Stimulated activated naive B cell treated with anti-CD40 and anti-IgM and Interleukin-4, amounts not matched to agents 10 μg/mL and 1 μg/mL and 100 μg/mL, for 72 hours (primary cell): ENCODE measurements at places on chromosomes 5 and 9.

DNA sequence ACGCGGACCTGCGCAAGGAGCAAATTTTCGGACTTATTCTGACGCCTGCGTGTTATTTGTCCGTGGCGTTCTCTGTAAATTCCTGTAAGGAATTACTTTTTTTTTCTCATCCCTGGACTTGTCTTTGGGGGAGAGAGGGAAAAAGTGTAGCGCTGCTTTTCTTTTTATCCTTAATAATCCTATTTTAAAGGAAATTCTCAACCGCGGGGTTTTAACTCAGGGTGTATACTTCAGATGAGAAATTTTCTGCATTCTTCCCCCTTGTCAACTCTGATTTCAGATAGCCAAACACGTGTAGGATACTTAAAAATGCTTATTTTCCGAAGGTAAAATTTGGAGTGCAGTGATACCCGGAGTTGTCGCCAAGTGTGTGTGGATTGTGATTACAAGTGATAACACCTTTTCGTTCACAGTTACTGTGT lies 853 bp downstream of the DCP2 start:
- H3K36me3 ChIP-seq = peaks cover 5% of the 10 kb centered on the region
- DNase-seq = no peak
- peak overlapping the region; percentile 95 for H3K27ac ChIP-seq
- H3K4me3 ChIP-seq = peak overlapping the region; percentile 96
- peaks cover 25% of the 10 kb centered on the region for H3K4me1 ChIP-seq

GRCh38 chr9:69899491-69899890 lies 78.9 kb downstream of the CFAP95 start:
- no peak for DNase-seq
- peaks cover 13% of the 10 kb centered on the region for H3K27me3 ChIP-seq
- no peak overlapping the region for H3K4me3 ChIP-seq
- no peaks in the 10 kb centered on the region for H3K36me3 ChIP-seq

- no peak for DNase-seq
- no peak overlapping the region for H3K4me3 ChIP-seq
- peaks cover 2% of the 10 kb centered on the region for H3K36me3 ChIP-seq
- no peaks in the 10 kb centered on the region for H3K4me1 ChIP-seq
- H3K27ac ChIP-seq = no peak overlapping the region
- peaks cover 41% of the 10 kb centered on the region for H3K27me3 ChIP-seq
Observed at GRCh38 chr5:75286211-75286773, 49.6 kb upstream of the ANKRD31 start.

DNA sequence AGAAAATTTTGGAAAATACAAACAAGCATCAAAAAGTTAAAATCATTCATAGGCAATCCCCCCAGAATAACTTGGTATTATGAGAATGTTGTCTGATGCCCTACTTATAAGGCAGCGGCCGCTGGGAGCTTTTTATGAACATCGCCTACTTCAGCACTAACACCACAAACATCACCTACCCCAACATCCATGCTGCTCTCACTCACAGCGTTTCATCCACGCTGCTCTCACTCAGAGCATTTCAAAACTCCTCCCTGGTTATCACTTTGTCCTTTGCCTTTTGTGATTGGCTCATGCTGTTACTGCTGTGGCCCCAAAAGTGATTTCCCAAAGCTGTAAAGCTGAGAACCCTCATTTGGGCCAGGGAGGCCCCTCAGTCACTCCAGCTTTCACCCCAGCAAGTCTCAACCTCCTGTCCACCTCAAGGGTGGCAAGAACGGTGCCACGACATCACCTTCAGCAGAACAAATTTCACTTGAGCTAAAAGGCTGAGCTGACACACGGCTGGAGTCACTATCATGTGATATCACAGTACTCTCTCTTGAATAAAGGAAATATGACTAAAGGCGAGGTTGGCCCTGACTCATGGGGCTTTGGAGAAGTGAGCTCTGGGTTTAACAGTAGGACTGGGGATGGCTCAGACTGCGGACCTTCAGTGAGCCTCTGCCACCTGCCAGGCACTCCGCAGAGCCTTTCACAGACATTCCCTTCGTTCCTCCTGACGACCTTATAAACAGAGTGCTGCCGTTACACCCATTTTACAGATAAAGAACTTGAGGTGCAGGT lies 25.2 kb downstream of the SHC3 start:
- H3K27ac ChIP-seq = peak overlapping the region; percentile 22
- H3K36me3 ChIP-seq = no peaks in the 10 kb centered on the region
- H3K4me1 ChIP-seq = peaks cover 14% of the 10 kb centered on the region
- peaks cover 46% of the 10 kb centered on the region for H3K27me3 ChIP-seq
- H3K4me3 ChIP-seq = no peak overlapping the region
- DNase-seq = no peak
